ENCODE measurements at places on chromosomes 13 and 19. TPM values are rescaled to one million over a fixed set of nuclear protein-coding genes. Genes with fewer than 3 reads are reported as not detected.

GRCh38 chr19:47305309-47305751 is 4.3 kb upstream of the C5AR1 start:
- DNase-seq: peak; percentile 86

- DNase-seq: no peak
Measured at GRCh38 chr19:22257381-22257780, 28.9 kb upstream of the ZNF729 start.

GRCh38 chr19:6999933-7000332 is 21.3 kb downstream of the MBD3L2B start:
- no peak for DNase-seq

DNA sequence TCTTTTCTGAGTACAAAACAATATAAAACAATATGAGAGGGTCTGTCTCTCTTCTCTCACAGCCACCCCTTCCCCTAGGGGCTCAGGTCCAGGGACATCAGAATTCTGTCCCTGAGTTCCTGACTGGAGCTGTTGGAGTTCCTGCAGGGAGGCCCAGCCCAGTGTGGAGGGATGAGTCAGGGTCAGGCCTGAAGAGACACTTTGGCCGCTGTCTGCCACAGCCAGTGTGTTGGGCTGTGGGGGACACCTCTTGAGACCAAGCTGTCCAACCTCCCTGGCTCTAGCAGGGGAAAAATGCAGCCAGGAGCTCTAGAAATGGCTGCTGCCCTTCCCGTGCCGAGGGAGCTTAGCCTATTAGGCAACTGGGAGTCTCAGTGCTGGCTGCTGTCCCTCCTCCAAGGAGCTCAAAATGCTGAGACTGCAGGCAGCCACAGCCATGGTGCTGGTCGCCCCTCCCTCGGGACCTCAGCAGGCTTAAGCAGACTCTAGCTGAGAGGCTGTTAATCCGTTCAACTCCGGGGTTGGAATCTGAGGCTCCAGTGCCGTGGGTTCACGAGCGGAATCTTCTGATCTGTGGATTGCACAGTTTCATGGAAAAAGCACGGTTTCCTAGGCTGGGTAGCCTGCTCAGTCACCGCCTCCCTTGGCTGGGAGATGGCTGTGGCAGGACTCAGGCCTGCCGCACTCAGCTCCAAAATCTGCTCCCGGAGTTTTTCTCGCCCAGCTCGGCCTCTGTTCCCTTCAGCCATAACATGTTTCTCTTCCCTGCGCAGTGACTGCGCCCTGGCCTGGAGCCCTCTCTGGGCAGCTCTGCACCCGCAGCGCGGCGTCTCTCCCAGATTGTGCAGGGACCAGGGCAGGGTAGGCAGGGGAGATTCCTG is 3.8 kb upstream of the ZNF626 start:
- DNase-seq: peak; percentile 85

DNA sequence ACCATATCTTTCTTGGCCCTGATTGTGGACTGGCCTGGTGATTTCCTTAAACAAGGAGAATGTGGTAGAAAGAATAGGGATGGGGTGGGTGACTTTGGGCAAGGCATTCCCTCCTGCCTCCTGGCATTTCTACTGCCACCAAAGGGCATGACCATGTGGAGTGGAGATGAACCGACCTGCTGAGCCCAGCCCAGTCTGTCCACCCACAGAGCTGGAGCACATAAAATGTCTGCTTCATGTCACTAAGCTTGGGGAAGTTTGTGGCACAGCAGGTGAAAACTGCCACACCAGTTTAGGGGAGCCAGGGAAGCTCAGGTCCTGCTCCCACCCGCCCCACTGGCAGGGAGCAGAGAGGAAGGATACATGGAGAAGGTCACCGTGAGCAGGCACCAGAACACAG is 6.3 kb downstream of the TMEM161A start:
- DNase-seq: no peak

GRCh38 chr13:107258599-107259187 is 690.8 kb upstream of the ARGLU1 start:
- no peak for DNase-seq

- DNase-seq: no peak
Measured at GRCh38 chr13:31733066-31733465, 6.3 kb upstream of the RXFP2 start.

GRCh38 chr19:5001615-5002014 is 32.7 kb downstream of the KDM4B start:
- no peak for DNase-seq

DNA sequence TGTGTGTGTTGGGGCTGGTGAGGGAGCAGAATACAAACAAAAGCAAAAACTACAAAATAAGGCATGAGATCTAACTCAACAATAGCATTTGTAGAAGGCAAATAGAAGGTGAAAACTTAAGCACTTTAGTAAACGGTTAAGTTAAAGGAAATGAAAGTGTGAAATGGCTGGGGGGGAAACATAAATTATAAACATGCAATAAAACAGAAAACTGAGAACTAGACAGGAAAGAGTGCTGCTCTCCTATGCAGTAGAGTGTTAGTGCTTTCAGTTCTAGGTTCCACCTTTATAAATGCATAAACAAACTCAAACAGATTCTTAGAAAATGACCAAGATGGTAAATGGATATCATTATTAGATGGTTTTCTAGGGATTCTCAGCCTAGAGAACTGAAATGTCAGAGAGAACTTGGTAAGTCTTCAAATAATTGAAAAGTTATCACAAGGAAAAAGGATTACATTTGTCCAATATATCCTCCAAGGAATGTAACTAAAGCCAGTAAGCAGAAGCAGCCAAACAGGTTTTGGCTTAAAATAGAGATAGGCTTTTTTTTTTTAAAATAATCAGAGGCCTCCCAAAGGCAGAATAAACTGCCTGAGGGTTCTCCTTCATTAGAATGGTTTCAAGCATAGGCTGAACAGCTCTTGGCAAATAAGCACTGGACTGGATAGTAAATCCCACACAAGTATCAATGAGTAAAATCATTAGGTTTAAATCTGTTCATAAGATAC is 23.3 kb downstream of the RBM26 start:
- no peak for DNase-seq

The AMER2 gene
- not detected for total RNA-seq

The SHANK1 gene
- total RNA-seq: 0.09 TPM

The CATSPERD gene
- not detected for total RNA-seq

The KISS1R gene
- not detected for total RNA-seq

The MAP4K1 gene
- total RNA-seq: 4.4 TPM

Data from right cardiac atrium (tissue), 5 donors.